Dermis lymphatic vessel endothelial cell (primary cell): ENCODE measurements at places on chromosomes 11 and 22. TPM values are rescaled to one million over a fixed set of nuclear protein-coding genes. Genes with fewer than 3 reads are reported as not detected.

Gene RNF121
- 18.3 and 18.7 TPM in 2 replicates for total RNA-seq

Gene JAM3
- total RNA-seq: 5.1 and 5.8 TPM in 2 replicates

Gene CTSF
- total RNA-seq: 39.6 and 44.7 TPM in 2 replicates

Gene SSTR3
- total RNA-seq: not detected in 2 replicates
